ENCODE measurements at places on chromosomes 7 and 10.

- DNase-seq = no peak
Measured at GRCh38 chr7:44398953-44399574, 73.7 kb upstream of the CAMK2B start.

- DNase-seq = no peak
Measured at GRCh38 chr10:90293616-90294015, 564.2 kb downstream of the HTR7 start.

DNA sequence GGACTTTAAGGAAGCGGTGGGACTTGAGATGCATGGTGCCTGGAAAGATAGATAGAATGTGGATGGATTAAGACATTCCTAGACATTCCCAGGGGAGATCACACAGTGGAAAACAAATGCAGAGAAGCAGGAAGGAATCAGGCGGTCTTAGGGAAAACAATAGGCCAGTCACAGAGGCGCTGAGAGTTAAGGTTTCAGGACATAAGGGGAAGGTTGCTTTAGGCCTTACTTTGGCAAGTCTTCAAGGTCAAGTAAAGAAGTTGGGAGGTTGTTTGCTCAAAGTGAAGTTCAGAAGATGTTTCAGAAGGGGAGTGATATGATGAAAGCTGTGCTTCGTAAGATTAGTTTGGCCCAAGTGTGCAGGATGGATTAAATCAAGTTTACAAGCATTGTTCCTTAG, 109.4 kb downstream of the SUGCT start:
- no peak for DNase-seq

GRCh38 chr10:62112300-62112699, 156.3 kb downstream of the RTKN2 start:
- no peak for DNase-seq

DNA sequence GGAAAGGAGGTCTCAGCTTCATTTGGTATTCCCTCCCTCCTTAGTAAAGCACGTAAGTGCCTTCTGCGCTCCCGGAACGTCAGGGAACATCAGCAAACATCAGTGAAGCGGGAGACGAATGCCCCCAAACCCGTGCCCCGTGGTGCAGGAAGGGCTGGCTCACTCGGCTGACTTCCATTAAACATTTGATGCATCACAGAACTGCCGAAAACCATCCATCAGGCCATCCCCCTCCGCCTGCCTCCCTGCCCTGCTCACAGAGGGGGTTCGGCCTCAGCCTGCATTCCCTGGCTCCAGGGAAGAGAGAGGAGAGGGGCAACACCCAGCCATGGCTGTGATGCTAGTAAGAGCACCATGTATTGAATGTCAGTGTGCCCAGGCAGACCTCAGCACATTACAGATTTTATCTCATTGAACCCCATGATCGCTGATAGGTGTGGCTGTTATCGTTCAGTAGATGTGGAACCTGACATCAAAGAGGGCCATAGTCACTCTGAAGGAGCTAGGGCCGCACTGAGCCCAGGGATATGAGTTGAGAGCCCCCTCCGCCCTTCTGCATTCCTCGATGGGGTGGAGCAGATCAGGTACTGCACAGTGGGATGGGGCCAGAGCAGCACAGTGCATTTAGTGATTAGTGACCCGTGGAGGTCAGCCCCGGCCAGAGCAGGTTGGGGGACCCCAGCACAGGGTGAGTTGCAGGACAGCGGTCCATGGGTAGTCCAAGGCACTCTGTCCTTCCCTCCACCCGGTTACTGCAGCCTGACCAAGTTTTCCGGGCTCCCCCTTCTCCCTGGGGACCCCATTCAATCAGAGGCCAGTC, 146.4 kb downstream of the RPS24 start:
- no peak for DNase-seq

- no peak for DNase-seq
Measured at GRCh38 chr7:28410628-28411531, 1.4 kb upstream of the CREB5 start.

Measured in stimulated activated CD4-positive, alpha-beta T cell treated with anti-CD3 and anti-CD28 coated beads, Interleukin-1b, Interleukin-23, amount 100 ng/mL, for 1 hour (primary cell).